ENCODE measurements at places on chromosomes 4 and X.

DNA sequence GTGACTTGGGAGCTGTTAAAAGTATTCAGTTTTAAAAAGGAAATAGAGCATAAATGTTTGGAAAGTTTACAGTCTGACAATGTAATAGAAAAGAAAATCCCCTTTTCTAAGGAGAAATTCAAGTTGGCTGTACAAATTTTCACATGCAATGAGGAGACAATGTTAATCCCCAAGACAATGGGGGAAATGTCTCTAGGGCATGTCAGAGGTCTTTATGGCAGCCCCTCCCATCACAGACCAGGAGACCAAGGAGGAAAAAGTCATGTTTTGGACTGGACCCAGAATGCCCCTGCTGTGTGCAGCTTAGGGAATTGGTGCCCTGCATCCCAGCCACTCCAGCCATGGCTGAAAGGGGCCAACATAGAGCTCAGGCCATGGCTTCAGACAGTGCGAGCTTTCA is 831.1 kb upstream of the ADGRL3 start:
- DNase-seq: no peak

GRCh38 chr4:113452868-113453620 is 308.5 kb downstream of the CAMK2D start:
- peak; percentile 54 for DNase-seq

DNA sequence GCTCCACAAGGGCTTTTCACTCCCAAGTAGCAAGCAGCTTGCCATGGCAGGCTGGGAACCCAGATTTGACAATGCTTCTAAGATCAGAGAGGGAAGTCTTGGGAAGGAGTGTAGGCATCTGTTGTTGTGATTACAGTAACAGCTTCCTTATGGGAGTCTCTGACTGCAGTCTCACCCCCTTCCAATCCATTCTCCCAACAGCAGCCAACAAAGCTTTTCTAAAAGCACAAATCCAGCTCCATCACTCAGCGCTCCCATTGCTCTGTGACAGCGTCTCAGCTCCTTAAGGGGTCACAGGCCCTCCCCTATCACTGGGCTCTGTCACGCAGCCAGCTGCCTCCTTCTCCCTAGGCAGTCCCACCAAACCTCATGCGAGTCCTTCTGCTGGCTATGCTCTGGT is 7.1 kb downstream of the IGFBP7 start:
- DNase-seq: no peak

GRCh38 chrX:153438532-153438931 is 7.3 kb downstream of the TREX2 start:
- DNase-seq: no peak

- no peak for DNase-seq
Measured at GRCh38 chr4:76074993-76075600, 588 bp downstream of the ART3 start.

- DNase-seq: no peak
Measured at GRCh38 chr4:104901438-104901837, 245.2 kb upstream of the TET2 start.

DNA sequence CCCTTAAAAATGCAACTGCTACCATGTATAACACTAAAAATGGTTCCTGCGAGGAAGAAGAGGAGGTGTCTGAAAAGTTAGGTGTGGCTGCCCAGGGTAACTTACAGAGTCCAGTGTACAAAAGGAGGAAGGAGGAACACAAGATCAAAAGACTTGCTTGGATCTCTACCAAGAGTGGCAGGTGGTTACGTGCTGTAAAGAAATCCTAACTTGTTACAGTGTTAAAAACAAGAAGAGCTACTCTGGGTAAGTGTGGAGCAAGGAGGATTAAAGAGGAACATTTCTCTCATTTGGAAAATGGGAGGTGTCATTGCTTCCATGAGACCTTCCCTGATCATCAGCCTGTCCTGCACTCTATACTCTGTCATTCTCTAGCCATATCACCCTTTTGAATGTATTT is 242.0 kb downstream of the PTTG2 start:
- DNase-seq: no peak

DNA sequence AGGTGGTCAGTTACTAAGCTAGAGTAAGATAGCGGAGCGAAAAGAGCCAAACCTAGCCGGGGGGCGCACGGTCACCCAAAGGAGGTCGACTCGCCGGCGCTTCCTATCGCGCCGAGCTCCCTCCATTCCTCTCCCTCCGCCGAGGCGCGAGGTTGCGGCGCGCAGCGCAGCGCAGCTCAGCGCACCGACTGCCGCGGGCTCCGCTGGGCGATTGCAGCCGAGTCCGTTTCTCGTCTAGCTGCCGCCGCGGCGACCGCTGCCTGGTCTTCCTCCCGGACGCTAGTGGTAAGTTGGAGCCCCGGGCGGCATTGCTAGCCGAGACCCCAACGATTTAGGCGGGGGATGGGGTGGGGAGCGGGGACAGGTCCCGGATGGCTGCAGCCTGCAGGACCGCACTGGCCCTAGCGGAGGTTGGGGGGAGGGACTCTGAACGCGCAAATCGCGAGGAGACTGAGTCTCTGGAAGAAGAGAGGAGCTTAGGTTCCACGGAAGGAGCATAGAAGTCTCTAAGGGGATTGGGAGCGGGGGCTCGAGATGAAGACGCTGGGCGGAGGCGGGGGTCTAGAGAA is 573 bp downstream of the HTR2C start:
- peak; percentile 31 for DNase-seq

GRCh38 chr4:113469023-113469390 is 292.5 kb downstream of the CAMK2D start:
- DNase-seq: no peak

DNA sequence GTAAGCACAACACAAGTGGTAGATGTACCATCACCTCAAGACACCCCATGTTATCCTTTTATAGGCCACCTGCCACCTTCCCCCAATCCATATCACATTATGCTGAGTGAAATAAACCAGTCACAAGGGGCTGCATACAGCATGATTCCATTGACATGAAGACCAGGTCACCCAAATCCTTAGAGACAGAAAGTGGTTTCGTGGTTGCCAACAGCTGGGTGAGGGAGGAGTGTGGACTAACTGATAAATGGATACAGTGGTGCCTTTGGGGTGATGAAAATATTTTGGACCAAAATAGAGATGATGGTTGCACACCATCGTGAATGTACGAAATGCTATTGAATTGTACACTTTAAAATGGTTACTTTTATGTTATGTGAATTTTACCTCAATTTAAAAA is 65.7 kb upstream of the DMD start:
- DNase-seq: no peak

DNA sequence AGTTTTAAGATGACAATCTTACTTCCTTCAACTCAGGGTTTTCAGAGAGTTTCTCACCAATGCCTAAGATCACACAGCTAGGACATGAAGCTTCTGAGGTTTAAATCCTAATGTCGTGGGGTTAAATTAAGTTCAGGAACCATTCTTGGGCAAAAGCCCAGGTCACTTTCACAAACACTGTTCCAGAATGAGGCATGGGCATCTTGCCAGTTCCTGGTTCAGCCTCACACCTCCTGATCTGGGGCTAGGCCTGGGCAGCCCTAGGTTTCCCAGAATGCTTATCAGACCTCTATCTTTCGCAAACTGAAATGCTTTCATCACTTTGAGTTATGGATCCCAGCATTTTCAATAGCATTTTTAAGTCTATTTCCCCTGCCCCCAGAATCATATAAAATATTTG is 224.8 kb upstream of the EDA2R start:
- DNase-seq: no peak

DNA sequence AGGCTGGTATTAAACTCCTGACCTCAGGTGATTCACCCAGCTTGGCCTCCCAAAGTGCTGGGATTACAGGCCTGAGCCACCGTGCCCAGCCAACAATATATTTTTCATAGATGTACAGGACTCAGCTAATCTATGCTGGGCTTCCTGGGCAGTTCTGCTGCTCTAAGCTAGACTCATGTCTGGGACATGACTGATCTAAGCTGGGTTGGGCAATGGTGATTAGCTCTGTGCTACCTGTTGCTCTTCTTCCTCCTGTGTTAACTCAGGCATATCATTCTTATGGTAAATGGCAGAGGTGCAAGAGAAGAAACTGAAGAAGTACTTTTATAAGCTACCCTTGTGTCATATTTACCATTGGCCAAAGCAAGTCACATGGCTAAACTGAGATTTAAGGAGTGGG is 11.4 kb upstream of the SUPT20HL2 start:
- DNase-seq: no peak

GRCh38 chrX:9913146-9913433 is 54.1 kb upstream of the CLDN34 start:
- DNase-seq: no peak

- no peak for DNase-seq
Measured at GRCh38 chr4:87042221-87042620, 107.4 kb downstream of the AFF1 start.

DNA sequence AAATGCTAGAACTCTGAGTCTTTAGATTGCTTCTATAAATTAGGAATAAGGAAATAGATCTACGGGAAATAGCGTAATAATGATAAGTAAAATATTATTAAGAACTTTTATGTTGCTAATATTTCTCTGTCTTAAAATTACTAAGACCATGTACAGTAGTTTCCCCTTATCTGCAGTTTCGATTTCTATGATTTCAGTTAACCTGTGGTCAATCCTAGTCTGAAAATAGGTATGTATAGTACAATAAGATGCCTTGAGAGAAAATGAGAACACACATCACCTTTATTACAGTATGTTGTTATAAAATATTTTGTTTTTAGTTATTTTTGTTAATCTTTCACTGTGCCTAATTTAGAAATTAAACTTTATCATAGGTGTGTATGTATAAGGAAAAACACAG is 92.6 kb downstream of the CCSER1 start:
- DNase-seq: no peak

- no peak for DNase-seq
Measured at GRCh38 chr4:12979797-12980196, 504.3 kb downstream of the RAB28 start.

GRCh38 chr4:94127707-94128328 is 79.8 kb upstream of the SMARCAD1 start:
- DNase-seq: no peak

DNA sequence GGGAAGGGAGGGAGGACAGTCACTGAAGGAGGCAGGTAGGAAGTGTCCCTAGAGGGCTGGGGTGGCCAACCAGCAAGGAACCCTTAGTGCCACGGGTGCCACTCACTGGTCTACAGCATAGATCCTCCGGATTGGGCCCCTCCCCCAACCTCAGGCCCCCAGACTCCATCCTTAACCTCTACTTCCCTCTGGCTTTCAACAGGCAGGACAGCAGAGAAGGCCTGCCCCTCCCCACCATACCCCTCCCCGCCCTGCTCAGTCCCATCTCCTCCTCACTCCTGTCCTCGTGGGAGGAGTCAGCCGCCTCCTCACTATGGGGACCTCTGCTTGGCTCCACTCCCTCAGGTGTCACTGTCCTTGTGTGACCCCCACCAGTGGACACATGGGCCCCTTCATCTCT is 77.7 kb upstream of the PSAPL1 start:
- no peak for DNase-seq

GRCh38 chr4:15694431-15694830 is 8.4 kb upstream of the BST1 start:
- no peak for DNase-seq

DNA sequence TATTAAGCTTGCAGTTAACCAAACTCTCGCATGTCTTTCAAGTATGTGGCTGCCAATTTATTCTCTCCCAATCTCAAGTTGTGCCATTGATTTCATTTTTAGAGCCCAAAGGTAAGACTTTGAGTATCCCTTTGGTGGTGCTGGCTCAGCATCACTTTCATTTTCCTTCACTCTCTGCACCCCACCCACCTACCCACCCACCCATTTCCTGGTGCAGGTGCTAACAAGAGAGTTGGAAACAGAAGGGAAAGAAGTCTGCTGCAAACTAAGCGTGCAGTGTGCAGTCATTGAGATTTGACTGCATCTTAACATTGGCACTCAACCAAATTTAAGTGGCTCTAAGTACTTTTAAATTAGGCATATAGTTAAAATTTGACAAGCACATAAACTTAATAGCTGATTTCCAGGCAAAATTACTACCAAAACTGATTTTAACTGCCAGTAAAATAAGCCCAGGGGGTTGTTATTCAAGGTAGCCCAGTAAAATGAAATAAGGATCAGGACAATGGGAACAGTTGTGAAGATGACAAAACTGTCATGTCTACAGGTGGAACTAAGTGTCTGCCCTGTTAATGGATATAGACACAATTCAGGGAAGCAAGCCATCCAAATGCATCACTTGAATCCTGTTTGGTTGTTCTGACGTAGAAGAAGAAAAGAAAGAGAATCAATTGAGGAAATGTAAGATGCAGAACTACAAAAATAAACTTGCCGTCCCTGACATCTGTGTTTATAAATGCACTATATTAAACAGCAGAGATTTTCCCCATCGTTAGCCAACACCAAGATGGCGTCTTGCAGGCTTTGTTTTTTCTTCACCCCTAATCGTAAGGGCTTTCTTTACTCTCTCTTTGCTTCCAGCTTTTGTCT is 184.2 kb downstream of the KDR start:
- no peak for DNase-seq

DNA sequence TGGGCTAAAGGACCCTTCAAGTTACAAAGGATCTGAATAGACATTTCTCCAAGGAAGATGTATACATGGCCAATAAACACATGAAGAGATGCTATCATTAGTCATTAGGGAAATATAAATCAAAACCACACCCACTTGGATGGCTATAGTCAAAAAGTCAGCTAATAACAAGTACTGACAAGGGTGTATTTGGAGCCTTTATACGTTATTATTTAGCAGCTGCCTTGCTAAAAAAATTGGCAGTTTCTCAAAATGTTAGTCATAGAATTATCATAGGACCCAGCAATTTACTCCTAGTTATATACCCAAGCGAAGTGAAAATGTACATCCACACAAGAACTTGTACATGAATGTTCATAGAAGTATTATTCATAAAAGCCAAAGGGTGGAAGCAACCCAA is 112.7 kb upstream of the DUSP21 start:
- DNase-seq: no peak

DNA sequence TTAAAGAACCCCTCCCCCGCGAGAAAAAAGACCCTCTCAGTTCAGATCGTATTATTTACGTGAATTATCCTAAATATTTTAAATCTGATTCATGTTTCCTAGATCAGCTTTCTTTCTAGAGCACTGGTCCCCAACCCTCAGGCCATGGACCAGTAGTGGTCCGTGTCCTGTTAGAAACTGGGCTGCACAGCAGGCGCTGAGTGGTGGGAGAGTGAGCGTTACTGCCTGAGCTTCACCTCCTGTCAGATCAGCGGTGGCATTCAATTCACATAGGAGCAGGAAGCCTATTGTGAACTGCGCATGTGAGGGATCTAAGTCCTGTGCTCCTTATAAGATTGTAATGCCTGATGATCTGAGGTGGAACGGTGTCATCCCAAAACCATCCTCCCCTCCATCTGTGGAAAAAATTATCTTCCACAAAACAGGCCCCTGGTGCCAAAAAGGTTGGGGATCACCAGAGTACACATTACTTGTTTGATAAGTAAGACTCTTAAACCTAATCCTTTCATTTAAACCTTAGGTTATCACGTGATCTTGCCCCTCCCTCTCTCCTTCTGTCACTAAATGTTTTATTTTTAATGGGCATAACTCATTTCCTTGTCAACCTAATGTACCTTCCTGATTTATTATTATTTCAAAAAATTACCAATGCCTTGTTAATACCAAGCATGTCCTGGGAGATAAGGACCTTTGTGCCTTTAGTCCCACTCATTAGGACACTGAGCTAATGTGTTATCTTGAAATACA is 442.9 kb downstream of the TLL1 start:
- no peak for DNase-seq

- DNase-seq: no peak
Measured at GRCh38 chr4:8796096-8796495, 75.5 kb downstream of the HMX1 start.

GRCh38 chr4:53654300-53654758 is 63.0 kb upstream of the LNX1 start:
- DNase-seq: no peak

- no peak for DNase-seq
Measured at GRCh38 chr4:76341063-76341462, 34.5 kb downstream of the STBD1 start.

GRCh38 chr4:150192986-150193385 is 114.7 kb downstream of the DCLK2 start:
- DNase-seq: no peak

All from endothelial cell (in vitro differentiated cells).